Activated CD4-positive, alpha-beta memory T cell treated with anti-CD3 and anti-CD28 coated beads for 36 hours (primary cell): ENCODE measurements at places on chromosomes 3 and 15. TPM values are rescaled to one million over a fixed set of nuclear protein-coding genes. Genes with fewer than 3 reads are reported as not detected.
A peak's percentile ranks its signal among the peaks of the same experiment; 100 is the strongest.

DNA sequence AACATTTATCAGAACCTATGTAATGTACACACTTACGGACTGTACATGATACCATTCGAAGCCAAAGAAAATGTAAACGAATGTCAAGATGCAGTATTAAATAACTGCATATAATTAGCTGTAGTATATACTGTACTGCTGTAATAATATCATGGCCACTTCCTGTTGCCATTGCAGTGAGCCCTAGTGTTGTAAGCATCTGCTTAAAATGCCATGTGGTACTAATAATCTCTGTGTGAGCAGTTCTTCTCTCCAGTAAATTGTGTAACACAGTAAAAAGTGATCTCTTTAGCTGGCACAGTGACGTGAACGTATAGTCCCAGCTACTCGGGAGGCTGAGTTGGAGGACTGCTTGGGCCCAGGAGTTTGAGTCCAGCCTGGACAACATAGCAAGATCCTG lies 8.6 kb downstream of the SPG11 start:
- H3K4me1 ChIP-seq: peaks cover 22% of the 10 kb centered on the region
- no peak for DNase-seq
- H3K4me3 ChIP-seq: no peak overlapping the region

DNA sequence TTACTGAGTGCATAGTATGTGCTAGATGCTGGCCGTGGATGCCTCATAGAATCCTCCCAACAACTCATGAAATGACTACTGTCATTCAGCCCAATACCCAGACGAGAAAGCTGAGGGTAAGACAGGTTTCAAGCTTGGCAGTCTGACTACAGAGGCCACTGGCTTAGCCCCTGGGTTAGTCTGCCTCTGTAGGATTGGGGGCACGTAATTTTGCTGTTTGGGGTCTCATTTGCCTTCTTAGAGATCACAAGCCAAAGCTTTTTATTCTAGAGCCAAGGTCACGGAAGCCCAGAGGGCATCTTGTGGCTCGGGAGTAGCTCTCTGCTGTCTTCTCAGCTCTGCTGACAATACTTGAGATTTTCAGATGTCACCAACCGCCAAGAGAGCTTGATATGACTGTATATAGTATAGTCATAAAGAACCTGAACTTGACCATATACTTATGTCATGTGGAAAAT lies 1.0 kb upstream of the CCR5 start:
- H3K4me3 ChIP-seq: peak overlapping the region; percentile 3
- H3K36me3 ChIP-seq: no peaks in the 10 kb centered on the region
- peak; percentile 56 for DNase-seq
- H3K27me3 ChIP-seq: peaks cover 27% of the 10 kb centered on the region
- peaks cover 65% of the 10 kb centered on the region for H3K4me1 ChIP-seq

DNA sequence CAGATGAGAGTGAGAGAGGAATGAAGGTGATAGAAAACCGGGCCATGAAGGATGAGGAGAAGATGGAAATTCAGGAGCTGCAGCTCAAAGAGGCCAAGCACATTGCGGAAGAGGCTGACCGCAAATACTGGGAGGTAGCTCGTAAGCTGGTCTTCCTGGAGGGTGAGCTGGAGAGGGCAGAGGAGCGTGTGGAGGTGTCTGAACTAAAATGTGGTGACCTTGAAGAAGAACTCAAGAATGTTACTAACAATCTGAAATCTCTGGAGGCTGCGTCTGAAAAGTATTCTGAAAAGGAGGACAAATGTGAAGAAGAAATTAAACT lies 88.9 kb downstream of the EOMES start:
- peaks cover 39% of the 10 kb centered on the region for H3K4me1 ChIP-seq
- DNase-seq: no peak
- no peaks in the 10 kb centered on the region for H3K36me3 ChIP-seq

DNA sequence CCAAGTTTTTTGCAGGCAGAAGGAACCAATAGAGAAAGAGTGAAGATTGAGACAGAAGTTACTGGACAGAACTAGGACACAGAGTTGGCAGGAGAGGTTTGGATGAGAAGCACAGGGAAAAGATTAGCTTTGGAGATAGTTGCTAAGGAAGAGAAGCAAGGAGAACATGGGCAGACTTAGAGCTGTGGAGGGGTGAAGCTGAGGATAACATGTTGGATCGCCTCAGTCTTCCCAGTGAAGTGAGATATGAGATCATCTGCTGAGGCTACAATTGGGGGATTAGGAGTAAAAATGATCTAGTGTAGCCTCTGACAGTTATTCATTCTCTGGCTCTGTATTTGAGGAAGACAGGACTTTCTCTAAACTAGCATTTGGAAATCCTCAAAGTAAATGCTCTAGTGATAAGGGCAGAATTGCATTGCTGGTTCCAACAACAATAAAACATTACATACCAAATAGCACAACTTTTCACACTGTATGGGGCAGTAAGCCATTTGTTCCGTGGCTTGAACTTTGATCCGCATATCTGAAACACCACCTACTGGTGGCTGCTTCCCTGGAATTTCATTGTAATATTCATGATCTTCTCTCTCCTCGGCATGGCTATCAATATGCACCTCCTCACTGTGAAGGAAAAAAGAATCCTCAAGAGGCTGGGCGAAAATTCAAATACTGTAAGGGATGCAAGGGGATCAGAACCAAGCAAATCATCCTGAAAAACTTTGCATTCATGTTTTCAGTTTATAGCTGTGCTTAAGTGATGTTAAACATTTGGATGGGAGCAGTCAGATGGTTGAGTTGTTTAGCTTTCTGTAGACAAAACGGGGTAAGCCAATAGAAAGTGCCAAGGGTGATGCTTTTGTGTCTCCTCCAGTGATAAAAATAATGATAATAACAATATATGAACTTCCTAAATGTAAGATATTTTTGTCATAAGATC lies 22.2 kb upstream of the EID1 start:
- peaks cover 2% of the 10 kb centered on the region for H3K27me3 ChIP-seq
- no peak overlapping the region for H3K27ac ChIP-seq
- DNase-seq: no peak

- no peaks in the 10 kb centered on the region for H3K27me3 ChIP-seq
- H3K27ac ChIP-seq: no peak overlapping the region
- peaks cover 56% of the 10 kb centered on the region for H3K4me1 ChIP-seq
- no peaks in the 10 kb centered on the region for H3K36me3 ChIP-seq
Observed at GRCh38 chr3:43503067-43503728, 118.6 kb downstream of the ANO10 start.

GRCh38 chr15:79071901-79072300 lies 18.7 kb downstream of the RASGRF1 start:
- no peak overlapping the region for H3K4me3 ChIP-seq
- no peaks in the 10 kb centered on the region for H3K36me3 ChIP-seq
- no peak for DNase-seq
- no peak overlapping the region for H3K27ac ChIP-seq
- no peaks in the 10 kb centered on the region for H3K27me3 ChIP-seq

GRCh38 chr3:23395115-23395514 lies 192.0 kb downstream of the UBE2E2 start:
- no peaks in the 10 kb centered on the region for H3K4me1 ChIP-seq
- H3K27ac ChIP-seq: no peak overlapping the region
- H3K4me3 ChIP-seq: no peak overlapping the region
- H3K27me3 ChIP-seq: no peaks in the 10 kb centered on the region

DNA sequence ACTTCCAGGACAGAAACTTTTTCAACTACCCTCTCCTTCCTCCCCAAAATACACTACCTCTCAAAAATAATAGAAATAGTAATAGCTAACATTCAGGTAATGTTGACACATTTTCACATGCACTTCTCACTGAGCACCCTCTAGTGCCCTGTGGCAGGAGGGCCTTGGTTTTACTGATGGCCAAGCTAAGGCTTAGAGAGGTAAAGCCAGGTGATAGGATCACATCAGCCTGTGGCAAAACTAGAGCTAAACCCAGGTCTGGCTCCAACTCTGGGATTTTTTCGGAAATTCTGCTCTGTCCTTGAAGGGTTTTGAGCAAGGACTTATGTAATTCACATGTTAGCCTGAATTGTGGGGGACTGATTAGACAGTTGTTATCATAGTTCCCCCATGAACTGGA lies 922 bp upstream of the TAMM41 start:
- H3K27ac ChIP-seq: peak overlapping the region; percentile 87
- peaks cover 28% of the 10 kb centered on the region for H3K4me1 ChIP-seq
- H3K36me3 ChIP-seq: peaks cover 12% of the 10 kb centered on the region
- H3K27me3 ChIP-seq: peaks cover under 1% of the 10 kb centered on the region

GRCh38 chr15:80386151-80386550 lies 18.0 kb upstream of the ARNT2 start:
- H3K36me3 ChIP-seq: no peaks in the 10 kb centered on the region
- no peaks in the 10 kb centered on the region for H3K4me1 ChIP-seq
- peaks cover 1% of the 10 kb centered on the region for H3K27me3 ChIP-seq
- no peak overlapping the region for H3K4me3 ChIP-seq
- no peak overlapping the region for H3K27ac ChIP-seq

- no peak for DNase-seq
- H3K4me3 ChIP-seq: no peak overlapping the region
- no peaks in the 10 kb centered on the region for H3K4me1 ChIP-seq
- H3K36me3 ChIP-seq: peaks cover 2% of the 10 kb centered on the region
Observed at GRCh38 chr3:106401666-106402490, 533.1 kb upstream of the CBLB start.

GRCh38 chr3:147008886-147009285 lies 397.5 kb downstream of the ZIC4 start:
- no peak for DNase-seq
- no peaks in the 10 kb centered on the region for H3K27me3 ChIP-seq
- no peaks in the 10 kb centered on the region for H3K4me1 ChIP-seq
- no peak overlapping the region for H3K27ac ChIP-seq
- H3K4me3 ChIP-seq: no peak overlapping the region

GRCh38 chr3:10933470-10933804 lies 59.1 kb upstream of the SLC6A1 start:
- H3K27ac ChIP-seq: no peak overlapping the region
- DNase-seq: no peak
- no peaks in the 10 kb centered on the region for H3K27me3 ChIP-seq
- no peaks in the 10 kb centered on the region for H3K4me1 ChIP-seq
- no peak overlapping the region for H3K4me3 ChIP-seq
- no peaks in the 10 kb centered on the region for H3K36me3 ChIP-seq

GRCh38 chr3:188869628-188870027 lies 302.1 kb upstream of the TPRG1 start:
- no peaks in the 10 kb centered on the region for H3K4me1 ChIP-seq
- H3K27me3 ChIP-seq: no peaks in the 10 kb centered on the region
- peaks cover 27% of the 10 kb centered on the region for H3K36me3 ChIP-seq

DNA sequence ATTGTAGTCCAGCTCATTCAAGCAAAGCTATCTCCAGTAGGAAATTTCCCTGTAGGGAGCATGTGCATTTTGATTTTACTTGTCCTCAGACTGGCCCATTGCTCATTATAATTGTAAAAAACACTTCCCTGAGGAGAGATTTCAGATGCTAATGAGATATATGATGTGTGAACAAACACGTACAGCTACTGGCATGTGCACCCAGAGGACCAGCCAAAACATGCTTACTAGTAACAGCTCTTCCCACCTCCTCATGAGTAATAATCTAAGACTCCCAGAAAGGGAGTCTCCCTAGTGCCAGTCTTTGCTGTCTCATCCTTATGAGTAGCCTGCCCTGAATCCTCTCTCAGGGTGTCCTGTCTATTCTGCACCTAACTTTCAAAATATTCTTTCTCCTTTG lies 43.4 kb downstream of the FBXO22 start:
- H3K4me1 ChIP-seq: no peaks in the 10 kb centered on the region
- H3K36me3 ChIP-seq: no peaks in the 10 kb centered on the region
- peaks cover 25% of the 10 kb centered on the region for H3K27me3 ChIP-seq

- peak overlapping the region; percentile 97 for H3K4me3 ChIP-seq
- peaks cover 14% of the 10 kb centered on the region for H3K36me3 ChIP-seq
- peak; percentile 66 for DNase-seq
- peaks cover 24% of the 10 kb centered on the region for H3K4me1 ChIP-seq
- peak overlapping the region; percentile 99 for H3K27ac ChIP-seq
Observed at GRCh38 chr3:31533169-31534064, 692 bp downstream of the STT3B start.

DNA sequence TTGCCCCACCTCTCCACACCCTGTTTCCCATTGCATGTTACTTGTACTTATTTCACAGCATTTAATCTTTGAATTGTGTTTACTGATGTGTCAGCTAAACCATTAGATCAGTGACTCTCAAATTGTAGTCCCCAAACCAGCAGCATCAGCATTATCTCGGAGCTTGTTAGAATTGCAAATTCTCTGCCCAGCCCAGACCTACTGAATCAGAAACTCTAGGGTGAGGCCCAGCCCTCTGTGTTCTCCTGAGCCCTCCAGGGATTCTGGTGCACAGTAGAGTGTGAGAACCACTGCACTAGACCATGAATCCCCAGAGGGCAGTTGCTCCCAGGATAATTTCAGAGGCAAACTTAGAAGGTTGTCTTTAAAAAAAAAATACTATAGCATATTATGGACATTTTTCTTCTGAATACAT lies 13.0 kb downstream of the PLD1 start:
- peaks cover 10% of the 10 kb centered on the region for H3K4me1 ChIP-seq
- H3K27me3 ChIP-seq: no peaks in the 10 kb centered on the region
- H3K27ac ChIP-seq: no peak overlapping the region
- no peaks in the 10 kb centered on the region for H3K36me3 ChIP-seq
- H3K4me3 ChIP-seq: no peak overlapping the region

GRCh38 chr3:70064194-70064779 lies 64.8 kb downstream of the SAMMSON start:
- H3K4me1 ChIP-seq: no peaks in the 10 kb centered on the region
- H3K27me3 ChIP-seq: no peaks in the 10 kb centered on the region

DNA sequence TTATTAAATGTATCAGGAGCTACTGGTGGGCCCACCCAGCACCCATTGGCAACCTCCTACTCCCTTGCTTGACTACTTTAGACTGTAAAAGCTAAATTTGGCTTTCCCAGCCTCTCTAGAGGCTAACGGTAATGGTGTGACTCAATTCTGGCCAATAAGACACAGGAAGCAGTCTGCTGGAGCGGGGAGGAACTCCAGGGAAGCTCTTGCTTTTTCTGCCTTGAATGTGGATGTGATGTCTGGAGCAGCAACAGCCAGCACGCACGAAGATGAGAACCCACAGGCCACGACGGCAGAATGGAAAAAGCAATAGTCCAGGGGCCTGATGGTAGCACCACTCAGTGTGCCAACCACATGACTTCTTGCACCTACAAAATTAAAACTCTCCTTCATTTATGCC lies 39.9 kb downstream of the RAB6B start:
- DNase-seq: no peak
- no peak overlapping the region for H3K4me3 ChIP-seq
- no peak overlapping the region for H3K27ac ChIP-seq
- no peaks in the 10 kb centered on the region for H3K27me3 ChIP-seq

APEH gene
- 143 TPM for total RNA-seq

RPL22L1 gene
- 379 TPM for total RNA-seq

SLC28A1 gene
- not detected for total RNA-seq

AHSG gene
- total RNA-seq: not detected

ARPP21 gene
- not detected for total RNA-seq

RARRES1 gene
- total RNA-seq: not detected

DALRD3 gene
- 26.2 TPM for total RNA-seq

UBAP1L gene
- 2.4 TPM for total RNA-seq

VGLL4 gene
- 18.2 TPM for total RNA-seq

EID1 gene
- 90.0 TPM for total RNA-seq

KLHL6 gene
- total RNA-seq: 65.2 TPM

BNC1 gene
- total RNA-seq: not detected

TLR9 gene
- total RNA-seq: 0.90 TPM

WDR93 gene
- not detected for total RNA-seq

NMNAT3 gene
- 1.1 TPM for total RNA-seq

CLDN11 gene
- not detected for total RNA-seq

CD96 gene
- 37.9 TPM for total RNA-seq

P2RY14 gene
- 0.26 TPM for total RNA-seq

RHOA gene
- total RNA-seq: 514 TPM

SPSB4 gene
- total RNA-seq: not detected

AP3B2 gene
- total RNA-seq: 0.40 TPM

GCNT3 gene
- total RNA-seq: not detected
